ENCODE measurements at places on chromosomes 2 and 18. TPM values are rescaled to one million over a fixed set of nuclear protein-coding genes. Genes with fewer than 3 reads are reported as not detected.

PSTPIP2 gene
- total RNA-seq = 21.2 TPM

INPP1 gene
- total RNA-seq = 9.9 TPM

DNA sequence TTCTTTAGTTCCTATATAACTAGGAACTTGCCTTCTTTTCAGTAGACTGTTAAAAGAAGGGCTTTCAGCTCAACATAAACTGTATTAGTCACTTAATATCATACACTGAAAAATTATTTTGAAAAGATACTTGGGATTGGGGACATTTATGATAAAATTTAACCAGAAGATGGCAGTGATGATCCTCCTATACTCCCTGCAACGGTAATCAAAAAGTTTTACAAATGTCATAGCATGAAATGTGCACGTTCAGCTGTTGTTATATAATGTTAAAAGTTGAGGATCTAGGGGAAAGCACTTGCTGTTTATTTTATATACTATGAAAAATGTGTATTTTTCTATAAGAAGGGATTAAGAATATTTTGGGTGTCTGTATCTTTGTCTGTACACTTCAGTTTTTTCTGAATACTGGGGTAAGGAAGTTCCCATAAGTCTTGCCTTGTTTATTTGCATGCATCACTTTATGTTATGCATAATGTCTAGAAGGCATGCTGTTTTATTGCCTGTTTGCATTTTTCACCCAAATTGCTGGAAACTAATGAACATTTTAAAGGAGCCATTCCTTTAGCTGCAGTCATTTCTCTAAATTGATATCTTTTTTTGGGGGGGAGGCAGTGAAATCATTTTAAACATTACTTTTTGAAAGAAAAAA is 19.0 kb downstream of the DYNC1I2 start:
- DNase-seq = no peak

DNA sequence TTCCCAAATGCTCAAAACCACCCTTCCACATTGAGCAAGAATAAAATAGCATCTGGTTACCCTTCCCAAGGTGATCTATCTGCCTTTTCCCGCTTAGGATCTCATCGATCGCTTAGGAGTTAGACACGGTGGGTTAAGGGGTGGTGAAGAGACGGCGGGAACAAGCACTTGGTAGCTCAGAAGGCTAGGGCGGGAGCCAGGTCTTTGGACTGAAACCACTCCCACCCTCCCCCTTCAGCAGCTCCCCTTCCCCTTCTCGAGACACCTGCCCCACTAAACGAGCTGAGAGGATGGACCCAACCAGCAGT is 513 bp downstream of the THOC1 start:
- no peak for DNase-seq

- no peak for DNase-seq
Observed at GRCh38 chr2:186201371-186201770, 284.7 kb upstream of the ZC3H15 start.

All from GM12878 (cell line).